ENCODE measurements at places on chromosomes 7 and 10.

- DNase-seq: no peak
These were observed 149.8 kb downstream of the NSUN6 start for GRCh38 chr10:18501629-18502028.

GRCh38 chr7:120171406-120171805, 101.6 kb upstream of the KCND2 start:
- no peak for DNase-seq

DNA sequence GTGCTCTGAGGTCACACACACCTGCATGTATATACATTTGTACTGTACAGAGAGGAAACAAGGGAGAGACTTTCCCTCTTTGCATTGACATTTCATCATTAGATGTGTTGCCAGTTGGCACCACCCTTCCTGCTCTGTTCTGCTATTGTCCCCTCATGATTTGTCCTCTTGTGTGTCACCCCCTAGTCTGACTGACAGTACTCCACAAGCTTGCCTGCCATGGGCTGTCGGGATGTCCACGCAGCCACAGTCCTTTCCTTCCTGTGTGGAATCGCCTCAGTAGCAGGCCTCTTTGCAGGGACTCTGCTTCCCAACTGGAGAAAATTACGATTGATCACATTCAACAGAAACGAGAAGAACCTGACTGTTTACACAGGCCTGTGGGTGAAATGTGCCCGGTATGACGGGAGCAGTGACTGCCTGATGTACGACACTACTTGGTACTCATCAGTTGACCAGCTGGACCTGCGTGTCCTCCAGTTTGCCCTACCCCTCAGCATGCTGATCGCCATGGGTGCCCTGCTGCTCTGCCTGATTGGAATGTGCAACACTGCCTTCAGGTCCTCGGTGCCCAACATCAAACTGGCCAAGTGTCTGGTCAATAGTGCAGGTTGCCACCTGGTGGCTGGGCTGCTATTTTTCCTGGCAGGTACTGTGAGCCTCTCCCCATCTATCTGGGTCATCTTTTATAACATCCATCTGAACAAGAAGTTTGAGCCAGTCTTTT, 9.4 kb downstream of the CLDN12 start:
- DNase-seq: no peak

DNA sequence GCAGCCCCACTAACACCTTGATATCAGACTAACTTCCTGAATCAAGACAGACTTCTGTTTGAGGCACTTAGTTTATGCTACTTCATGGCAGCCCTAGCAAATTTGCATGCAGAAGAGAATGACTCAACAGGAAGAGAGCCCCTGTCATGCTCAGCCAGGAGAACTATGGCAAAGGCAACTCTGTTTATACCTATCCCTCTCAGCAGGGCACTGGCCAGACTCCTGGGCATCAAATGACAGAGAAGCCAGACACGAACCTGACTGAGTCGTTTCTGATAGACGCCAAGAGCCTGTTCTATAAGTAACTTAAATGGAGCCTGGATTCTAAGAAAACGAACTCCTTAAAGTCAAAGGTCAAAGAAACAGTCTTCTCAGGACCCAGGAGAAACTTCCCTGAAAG, 50.9 kb upstream of the UNC5B start:
- no peak for DNase-seq

DNA sequence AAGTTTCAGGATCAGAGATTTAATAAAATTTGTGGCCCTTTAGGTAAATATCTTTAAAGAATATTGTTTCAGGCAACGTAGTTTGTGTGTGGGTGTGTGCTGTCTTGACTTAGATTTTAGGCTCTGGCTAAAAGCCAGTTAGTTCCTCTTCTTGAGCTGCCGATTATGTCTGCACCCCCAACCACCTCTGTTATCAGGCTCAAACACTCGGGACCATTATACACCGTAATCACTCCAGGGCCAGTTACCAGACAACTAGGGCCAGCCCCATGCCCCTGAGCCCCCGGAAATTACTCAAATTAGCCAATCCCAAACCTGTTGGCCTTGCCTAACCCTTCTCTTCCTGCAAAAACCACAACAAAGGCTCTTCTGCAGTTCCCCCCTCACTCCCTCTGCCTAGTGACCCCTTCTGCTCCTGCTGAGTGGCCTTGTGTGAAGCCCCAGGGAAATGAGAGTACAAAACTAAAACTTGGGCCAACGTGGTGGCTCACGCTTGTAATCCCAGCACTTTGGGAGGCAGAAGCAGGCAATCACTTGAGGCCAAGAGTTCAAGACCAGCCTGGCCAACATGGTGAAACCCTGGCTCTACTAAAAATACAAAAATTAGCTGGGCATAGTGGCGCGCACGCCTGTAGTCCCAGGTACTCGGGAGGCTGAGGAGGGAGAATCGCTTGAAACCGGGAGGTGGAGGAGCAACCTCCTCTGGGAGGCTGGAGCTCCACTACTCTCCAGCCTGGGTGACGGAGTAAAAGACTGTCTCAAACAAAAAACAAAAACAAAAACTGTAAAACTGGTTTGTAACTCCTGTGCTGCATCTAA, 9.2 kb upstream of the HNRNPF start:
- DNase-seq: no peak

Data from AG08395 (cell line).